ENCODE measurements at places on chromosomes 3 and 15.

GRCh38 chr3:15612001-15612400, 10.5 kb downstream of the BTD start:
- DNase-seq = no peak

DNA sequence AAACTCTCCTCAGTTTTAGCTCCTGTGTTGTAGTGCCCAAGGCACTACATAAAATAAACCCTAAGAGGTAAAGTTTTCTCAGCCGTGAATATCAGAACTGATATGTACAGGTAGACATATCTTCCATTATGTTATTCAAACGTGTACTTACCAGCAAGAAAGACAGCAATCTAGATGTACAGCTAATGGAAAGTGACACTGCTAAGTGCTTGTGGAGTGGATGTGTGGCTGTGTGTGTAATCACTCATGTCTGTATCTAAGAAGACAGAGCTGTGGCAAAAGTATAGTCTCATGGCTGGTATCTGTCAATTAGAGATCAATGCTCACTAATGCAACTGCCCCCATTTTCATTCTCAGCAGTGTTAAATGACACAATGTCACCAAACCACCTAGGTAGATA, 101.3 kb downstream of the FMN1 start:
- DNase-seq = no peak

GRCh38 chr3:105430455-105430854, 63.7 kb downstream of the ALCAM start:
- DNase-seq = no peak

GRCh38 chr15:51269496-51269895, 68.9 kb downstream of the CYP19A1 start:
- no peak for DNase-seq

DNA sequence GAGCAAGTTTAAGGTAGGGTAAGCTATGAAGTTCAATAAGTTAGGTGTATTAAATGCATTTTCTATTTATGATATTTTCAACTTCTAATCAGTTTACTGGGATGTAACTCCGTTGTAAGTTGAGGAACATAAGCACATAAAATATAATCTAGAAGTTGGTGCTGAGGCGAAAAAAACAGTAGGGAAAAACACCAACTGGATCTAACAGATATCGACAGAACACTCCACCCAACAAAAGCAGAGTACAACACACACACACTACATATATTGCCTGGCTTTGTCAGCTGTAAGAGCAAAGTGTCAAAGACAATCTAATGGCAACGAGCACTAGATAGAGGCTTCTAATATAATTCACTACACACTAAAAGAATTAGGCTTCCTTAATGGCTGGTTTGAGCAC, 8.4 kb downstream of the PIK3R4 start:
- no peak for DNase-seq

DNA sequence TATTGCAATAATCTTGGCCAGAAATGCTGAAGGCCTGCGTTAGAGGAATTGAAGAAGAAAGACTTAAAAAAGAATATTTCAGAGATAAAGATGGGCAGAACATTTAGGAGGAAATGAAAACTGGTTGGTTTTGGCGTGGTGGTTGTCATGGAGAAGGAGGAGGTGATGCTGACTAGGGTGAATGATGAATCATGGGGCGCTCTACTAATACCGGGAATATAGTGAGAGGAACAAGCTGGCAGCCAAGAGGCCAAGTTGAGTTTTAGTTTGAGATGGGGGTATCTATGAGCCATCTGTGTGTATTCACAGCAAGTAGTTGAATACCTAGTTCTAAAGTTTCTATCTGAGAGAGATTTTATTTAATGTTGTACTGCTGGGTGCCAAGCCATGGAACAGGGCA, 6.8 kb upstream of the GAP43 start:
- no peak for DNase-seq

- DNase-seq = no peak
Observed at GRCh38 chr3:71001303-71001830, 582.2 kb downstream of the FOXP1 start.

DNA sequence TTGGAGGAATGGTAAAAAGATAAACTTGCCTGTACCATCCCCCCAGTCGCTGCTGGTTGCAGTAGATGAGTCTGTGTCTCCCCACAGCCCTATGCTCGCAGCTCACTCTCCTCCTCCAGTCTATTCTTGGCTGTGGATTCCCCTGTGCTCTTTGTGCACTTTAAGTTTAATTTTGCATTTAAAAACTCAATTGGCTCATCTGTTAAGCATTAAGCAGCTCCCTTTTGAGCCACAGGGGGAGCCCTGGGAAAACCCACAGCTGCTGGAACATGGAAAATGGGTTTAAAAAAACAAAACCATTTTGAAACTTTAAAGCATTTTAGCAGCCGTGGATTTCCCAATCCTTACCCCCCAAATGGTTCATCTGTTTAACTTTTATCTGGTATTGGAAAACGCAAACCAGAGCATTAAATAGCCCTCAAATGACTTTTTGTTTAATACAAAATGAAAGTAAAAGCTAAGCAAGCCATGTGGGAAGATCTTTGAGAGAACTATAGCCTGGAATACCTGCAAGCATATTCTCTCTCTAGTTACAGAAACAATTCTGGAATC, 536.9 kb downstream of the ZIC1 start:
- no peak for DNase-seq

GRCh38 chr3:157753787-157754136, 250.5 kb upstream of the VEPH1 start:
- no peak for DNase-seq

DNA sequence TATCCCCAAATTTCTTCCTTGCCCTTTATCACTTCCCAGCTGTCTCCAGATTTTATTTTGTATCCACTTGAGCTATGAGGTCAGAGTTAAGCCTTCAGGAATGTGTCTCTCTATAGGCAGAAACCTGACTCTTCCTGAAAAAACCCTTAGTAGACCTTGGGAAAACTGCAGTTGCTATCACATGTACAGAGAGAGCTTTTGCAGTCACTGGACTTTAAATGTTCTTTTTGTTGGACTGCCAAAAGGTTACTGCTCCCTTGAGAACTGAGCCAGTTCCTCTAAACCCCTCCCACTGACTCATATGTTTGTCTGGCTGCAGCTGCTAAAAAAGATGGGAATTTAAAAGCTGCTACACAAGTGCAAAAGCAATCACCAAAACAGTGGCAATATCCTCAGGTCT, 169.1 kb upstream of the CCDC54 start:
- DNase-seq = no peak

DNA sequence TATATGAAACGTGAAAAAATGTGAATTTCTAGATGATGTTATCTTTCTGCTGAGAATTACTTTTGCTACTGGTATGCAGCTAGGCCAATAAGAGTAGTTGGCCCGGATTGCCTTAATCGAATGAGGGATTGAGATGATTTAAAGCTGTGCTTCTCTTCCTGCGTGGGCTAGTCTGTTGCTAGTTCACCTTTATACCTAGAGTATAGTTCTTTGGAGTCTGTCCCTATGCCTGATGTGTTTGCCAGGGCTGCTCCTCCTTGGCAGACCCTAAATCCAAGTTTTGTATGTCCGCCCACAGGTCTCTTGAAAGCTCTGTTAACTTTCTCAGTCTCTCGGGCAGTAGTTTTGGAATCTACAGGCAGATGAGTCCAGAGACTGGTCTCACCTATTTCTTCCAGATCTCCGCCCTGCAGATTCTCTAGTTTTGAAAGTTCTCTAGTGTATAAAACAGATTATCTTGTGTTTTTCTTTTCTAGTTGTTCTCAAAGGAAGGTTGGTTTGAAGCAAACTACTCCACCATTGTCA, 64.9 kb downstream of the MEF2A start:
- no peak for DNase-seq

GRCh38 chr3:39900462-39901002, 91.1 kb downstream of the MYRIP start:
- no peak for DNase-seq

- no peak for DNase-seq
Observed at GRCh38 chr15:69086427-69087204, 72.1 kb downstream of the NOX5 start.

GRCh38 chr3:65493371-65493882, 545.3 kb downstream of the MAGI1 start:
- DNase-seq = no peak

- DNase-seq = no peak
Observed at GRCh38 chr3:123757281-123757940, 126.7 kb downstream of the MYLK start.

GRCh38 chr3:146832857-146833458, 227.8 kb upstream of the PLSCR5 start:
- DNase-seq = no peak

DNA sequence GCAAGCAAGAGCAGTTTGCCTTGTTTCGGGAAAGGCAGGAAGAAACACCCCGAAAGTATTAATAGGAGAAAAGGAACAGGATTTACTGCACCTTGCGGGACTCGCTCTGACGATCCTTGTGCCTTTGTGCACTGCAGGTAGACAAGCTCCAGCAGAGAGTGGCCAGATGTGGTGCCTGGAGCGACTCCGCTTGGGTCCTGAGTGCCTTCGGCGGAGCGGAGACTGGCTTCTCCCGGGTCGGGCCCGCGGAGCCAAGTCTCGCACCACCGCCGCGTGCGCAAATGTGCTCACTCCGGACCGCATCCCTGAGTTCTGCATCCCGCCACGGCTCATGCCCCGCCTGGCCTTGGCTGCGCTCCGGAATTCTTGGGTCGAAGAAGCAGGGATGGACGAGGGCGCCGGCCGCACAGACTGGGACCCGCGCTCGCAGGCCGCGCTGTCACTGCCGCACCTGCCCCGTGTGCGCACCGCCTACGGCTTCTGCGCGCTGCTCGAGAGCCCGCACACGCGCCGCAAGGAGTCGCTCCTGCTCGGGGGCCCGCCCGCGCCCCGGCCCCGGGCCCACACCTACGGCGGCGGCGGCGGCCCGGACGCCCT, 769 bp downstream of the C2CD4A start:
- DNase-seq = no peak

GRCh38 chr3:105527535-105527934, 160.8 kb downstream of the ALCAM start:
- DNase-seq = no peak

DNA sequence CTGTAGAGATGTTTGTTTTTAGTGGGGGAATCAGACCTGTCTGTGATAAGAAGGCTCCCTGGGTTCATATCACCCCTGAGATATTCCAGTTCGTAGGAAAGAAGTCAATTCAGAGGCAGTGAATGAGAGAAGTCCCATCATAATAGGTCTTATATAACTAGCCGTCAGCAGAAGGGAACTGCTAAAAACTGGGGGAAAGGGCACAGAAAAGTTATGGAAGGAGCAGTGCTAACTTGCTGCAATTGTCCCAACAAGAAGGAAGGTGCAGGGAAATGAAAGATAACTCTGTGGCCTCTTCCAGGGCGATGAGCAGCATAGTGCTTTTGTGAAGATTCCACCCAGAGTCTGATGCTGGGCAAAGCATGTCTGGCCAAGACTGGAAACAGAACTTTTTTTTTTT, 9.0 kb upstream of the CA12 start:
- no peak for DNase-seq

- no peak for DNase-seq
Observed at GRCh38 chr3:55498520-55498919, 11.4 kb upstream of the WNT5A start.

DNA sequence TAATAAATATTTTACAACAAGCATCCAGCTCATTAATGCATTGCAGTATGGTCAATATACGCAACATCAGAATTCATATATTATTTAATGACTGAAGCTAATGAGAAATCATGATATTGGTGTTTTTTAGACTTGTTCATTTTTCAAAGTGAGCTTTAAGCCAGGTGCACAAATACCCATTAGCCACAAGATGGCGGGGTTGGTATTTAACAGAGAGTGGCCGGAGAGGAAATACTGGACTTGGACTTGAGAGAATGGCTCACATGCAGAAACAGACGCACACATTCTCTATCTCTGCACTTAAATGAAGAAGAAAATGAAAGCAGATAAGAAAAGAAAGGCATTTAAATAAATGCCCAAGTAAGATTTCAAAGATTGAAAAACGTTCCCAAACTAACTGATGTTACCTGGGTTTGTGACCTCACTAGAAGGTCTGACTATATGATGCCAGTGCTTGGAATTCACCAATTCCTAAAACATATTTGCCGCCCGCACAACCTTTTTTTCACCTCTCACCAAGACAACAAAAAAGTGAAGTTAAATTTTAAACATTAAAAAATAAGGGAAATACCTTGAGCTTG, 21.2 kb upstream of the CRBN start:
- DNase-seq = no peak

- DNase-seq = no peak
Observed at GRCh38 chr3:140249188-140249587, 314.2 kb downstream of the CLSTN2 start.

GRCh38 chr15:60727661-60728060, 248.7 kb upstream of the ICE2 start:
- DNase-seq = no peak

DNA sequence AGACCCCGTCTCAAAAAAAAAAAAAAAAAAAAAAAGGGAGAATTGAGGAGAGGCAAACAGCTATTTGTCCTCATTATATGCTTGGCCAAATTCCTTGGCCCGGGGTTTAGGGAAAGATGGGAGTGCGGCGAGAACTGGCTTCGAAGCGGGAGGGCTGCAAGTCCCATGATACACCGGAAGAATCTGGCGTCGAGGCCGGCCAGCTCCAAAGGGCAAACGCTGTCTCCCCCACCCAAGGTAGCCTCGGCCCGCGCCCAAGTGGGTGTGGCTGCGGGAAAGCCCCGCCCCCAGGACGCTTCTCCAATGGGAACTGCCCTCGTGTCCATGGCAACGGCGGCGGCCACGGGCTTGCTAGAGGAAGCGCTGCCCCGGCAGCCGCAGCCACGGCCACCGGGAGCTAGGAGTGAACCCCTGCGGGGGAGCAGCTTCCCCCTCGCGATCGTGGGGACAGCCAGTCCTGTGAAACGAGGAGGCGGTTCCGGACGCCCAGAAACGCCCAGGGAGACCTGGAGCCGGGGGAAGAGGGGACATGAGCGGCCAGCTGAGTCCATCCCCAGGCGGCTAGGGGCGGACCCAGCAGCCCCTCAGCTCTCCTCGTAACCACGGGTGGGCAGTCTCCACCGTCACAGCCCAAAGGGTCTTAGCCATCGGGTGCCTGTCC, at the start of gene TTLL13:
TSS of gene TTLL13 (plus strand) at position 354 of the 661 bp plus-strand sequence. CDS start 1,075 bp downstream, outside the sequence.
- peak; percentile 64 for DNase-seq

- DNase-seq = no peak
Observed at GRCh38 chr3:138947495-138948121, 591 bp downstream of the FOXL2NB start.

- DNase-seq = no peak
Observed at GRCh38 chr3:143103652-143104051, 15.9 kb upstream of the CHST2 start.

GRCh38 chr3:72679540-72680198, 168.6 kb downstream of the SHQ1 start:
- DNase-seq = no peak

DNA sequence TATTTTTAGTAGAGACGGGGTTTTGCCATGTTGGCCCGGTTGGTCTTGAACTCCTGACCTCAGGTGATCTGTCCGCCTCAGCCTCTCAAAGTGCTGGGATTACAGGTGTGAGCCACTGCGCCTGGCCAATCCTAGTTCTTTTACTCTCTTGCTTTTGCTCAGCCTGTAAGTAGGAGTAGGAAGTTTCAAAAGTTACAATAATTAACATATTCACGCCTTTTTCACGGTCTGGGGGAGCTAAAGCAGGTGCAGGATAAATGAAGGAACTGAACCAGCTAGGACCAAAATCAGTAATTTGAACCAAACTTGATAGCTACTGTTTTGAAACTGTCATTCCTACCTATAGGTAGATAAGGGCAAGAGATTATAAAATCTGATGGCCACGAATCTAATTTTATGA, 98.5 kb downstream of the CACNA1D start:
- DNase-seq = no peak

Measured in activated CD8-positive, alpha-beta memory T cell treated with anti-CD3 and anti-CD28 coated beads for 1 hour (primary cell).